Mesothelial cell of epicardium (in vitro differentiated cells): ENCODE measurements at places on chromosomes 1 and 21.

DNA sequence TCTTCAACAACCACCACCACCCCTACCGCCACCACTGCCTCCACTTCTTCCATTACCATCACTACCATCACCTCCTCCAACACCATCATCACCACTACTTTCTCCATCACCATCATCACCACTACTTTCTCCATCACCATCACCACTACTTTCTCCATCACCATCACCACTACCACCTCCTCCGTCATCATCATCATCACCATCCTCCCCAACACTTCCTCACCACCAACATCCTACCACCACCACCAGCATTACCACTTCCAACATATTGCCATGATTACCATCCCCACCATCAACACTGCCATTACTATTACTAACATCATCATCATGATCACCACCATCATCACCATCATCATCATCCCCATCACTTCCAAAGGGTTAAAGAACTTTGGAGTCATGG is 34.7 kb downstream of the NGF start:
- no peak for DNase-seq

GRCh38 chr1:15698201-15698600 is 14.1 kb downstream of the PLEKHM2 start:
- DNase-seq, result no peak

GRCh38 chr1:177165069-177165439 is 542 bp upstream of the ASTN1 start:
- no peak for DNase-seq

- DNase-seq, result no peak
These were observed 16.9 kb upstream of the BTG2 start for GRCh38 chr1:203288400-203288799.

DNA sequence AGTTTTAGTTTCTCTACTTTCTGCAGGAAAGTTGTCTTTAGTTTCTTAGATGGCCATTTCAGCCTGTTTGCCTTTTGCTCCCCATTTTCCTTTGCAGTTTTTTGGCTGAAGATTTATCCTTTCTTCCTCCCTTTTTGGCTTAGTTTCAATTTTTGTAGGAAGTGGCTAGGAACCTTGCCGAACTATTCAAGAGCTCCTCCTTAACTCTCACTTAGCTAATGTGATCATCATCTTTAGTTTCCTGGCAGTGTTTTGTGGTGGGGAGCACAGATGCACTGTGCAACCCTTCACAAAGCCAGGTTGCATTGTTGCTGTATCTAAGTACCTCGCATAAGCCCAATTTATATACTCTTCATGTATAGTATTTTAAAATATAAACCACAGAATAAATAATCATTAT is 28.8 kb upstream of the CCDC181 start:
- DNase-seq, result no peak
